Retinal pigment epithelial cell (primary cell): ENCODE measurements at places on chromosomes 5 and 9.

GRCh38 chr5:8457187-8458037 lies 588.5 kb downstream of the MTRR start:
- DNase-seq = peak; percentile 79

GRCh38 chr5:171524466-171524865 lies 105.0 kb downstream of the FGF18 start:
- DNase-seq = no peak

GRCh38 chr5:79703381-79703645 lies 13.7 kb downstream of the CMYA5 start:
- no peak for DNase-seq

- no peak for DNase-seq
Measured at GRCh38 chr5:40399349-40399748, 280.4 kb upstream of the PTGER4 start.

GRCh38 chr9:78003730-78004129 lies 27.9 kb downstream of the GNAQ start:
- no peak for DNase-seq

GRCh38 chr9:136640171-136641111 lies 22.3 kb upstream of the EGFL7 start:
- no peak for DNase-seq

DNA sequence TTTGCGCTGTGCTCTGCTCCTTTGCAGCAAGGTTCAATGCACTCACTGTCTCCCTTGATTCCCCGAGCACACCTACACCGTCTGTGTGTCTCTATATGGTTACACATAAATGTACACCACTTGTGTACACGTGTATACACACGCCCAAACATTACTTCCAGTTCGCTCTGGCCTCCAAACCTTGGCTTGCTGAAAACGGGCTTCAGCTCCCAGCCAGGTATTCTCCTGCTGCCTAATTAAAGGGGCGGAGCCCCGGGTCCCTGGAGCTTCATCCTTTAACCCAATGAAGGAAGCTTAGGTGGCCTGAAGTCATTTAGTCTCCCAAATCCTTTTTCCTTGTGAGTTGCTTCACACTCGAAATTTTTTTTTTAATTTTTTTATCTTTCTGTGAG lies 4.6 kb downstream of the ISL1 start:
- DNase-seq = no peak

DNA sequence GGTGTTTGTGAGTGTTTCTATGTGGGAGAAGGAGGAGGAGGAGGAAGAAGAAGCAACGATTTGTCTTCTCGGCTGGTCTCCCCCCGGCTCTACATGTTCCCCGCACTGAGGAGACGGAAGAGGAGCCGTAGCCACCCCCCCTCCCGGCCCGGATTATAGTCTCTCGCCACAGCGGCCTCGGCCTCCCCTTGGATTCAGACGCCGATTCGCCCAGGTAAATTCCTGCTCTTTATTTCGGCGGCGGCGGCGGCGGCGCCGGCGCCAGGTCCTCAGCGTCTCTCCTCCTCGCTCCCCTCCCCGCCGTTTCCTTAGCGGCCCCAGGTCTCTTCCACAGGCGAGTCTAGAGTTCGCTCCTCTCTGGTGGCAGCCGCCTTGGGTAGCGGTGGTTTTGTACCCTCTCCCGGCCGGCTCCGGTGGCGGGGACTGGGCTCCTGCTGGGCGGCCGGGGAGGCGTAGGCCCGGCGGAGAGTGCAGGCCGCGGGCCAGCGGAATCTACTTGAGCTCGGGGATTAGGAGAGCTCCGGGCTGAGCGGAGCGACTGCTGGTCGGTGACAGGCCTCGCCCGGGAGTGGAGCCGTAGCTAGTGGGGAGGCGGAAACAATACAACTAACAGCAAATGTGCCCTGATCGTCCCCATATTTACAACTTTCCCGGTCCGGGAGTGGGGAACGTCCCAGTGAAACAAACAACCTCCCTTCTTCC lies 547 bp downstream of the NIPBL start:
- DNase-seq = no peak

DNA sequence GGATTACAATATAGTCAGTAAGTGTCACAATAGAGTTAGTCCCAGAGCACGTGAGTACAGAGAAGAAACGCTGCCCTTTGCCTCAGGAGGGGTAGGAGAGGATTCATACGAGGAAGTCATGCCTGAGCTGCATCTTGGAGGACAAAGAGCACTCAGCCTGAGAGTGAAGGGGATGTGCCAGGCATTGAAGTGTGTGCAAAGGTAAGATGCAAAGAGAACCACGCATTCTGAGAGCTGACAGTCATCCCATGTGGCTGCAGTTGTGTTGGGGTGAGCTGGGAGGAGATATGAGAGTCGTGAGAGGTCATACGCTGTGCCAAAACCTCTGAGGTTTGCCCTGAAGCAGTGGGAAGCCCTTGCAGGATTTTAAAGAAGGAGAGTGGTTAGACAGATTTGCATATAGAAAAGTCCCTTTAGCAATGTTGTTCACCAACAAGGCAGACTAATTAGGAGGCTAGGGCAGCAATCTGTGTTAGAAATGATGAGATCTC lies 97.5 kb downstream of the PIP5K1B start:
- no peak for DNase-seq
